Frontal cortex (tissue), 4 donors: ENCODE measurements at places on chromosomes 4 and X.

GRCh38 chrX:40006106-40007017 lies 91.4 kb downstream of the BCOR start:
- no peak for DNase-seq

DNA sequence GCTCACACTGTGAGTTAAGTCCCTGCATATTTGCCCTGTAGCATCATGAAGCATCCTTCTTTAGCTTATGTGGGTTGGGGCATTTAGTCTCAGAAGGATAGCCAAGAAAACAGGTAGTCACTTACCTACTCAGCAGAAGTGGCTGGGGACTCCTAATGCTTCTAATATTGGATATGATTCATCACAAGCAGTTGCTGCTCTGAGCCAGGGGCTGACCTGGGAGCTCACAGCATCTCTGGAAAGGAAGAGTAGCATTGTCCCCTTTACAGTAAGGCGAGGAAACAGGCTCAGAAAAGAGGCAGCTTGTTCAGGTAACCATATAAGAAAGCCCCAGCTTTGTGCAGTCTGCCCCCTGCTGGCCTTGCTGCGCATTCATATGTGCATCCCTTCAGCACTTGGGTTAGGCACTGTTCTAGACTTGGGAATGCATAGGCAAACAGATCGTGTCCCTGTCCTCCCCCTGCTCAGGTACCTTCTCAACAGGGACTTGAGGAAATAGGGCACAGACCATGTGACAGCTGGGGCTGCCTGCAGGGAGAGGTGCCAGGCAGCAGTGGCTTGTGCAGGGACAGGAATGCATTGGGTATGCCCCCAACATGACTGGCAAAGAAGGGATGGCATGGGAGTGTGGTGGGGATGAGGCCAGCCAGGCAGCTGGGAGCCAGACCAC lies 35.7 kb upstream of the TBC1D14 start:
- no peak for DNase-seq

DNA sequence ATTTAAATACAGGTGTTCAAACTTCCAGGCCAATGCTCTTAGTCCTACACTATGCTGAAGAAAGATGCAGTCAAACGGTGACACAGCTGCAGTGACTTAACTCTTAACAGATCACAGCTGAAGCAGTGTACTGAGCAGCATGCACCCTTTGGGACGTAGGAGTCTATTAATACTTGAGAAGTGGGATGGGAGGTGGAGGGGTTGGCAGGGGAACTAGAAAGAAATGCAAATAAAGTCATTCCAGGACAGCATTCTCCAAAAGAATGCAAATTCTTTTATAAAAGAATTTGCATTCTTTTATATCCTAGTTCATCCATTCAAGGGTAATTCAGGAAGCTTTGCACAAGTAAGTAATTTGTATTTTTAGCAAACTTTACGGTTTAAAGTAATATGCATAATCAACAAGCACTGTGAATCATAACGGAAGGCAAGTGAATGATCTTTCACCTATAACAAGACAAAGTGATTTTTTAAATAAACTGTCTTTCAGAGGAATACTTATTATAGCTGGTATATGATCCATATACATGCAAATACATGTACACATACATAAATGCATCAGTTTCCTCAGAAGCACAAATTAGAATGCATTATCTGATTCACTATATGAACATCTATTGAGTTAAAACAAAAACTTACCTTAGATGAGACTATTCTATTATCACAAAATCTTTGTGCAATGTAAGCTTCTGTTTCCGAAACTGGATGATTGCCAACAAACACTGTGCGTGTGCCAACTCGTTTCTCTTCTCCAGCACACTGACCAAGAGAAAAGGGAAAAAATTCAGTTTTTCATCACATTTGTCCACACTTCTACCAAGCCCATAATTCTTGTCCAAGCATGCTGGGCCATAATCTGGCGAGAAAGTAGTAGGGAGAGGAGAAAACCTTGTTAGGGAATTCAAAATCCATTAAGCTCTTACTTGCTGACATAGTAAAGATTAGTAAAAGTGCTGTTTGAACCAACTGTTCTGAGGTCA lies 106.5 kb downstream of the ATP11C start:
- DNase-seq: no peak

DNA sequence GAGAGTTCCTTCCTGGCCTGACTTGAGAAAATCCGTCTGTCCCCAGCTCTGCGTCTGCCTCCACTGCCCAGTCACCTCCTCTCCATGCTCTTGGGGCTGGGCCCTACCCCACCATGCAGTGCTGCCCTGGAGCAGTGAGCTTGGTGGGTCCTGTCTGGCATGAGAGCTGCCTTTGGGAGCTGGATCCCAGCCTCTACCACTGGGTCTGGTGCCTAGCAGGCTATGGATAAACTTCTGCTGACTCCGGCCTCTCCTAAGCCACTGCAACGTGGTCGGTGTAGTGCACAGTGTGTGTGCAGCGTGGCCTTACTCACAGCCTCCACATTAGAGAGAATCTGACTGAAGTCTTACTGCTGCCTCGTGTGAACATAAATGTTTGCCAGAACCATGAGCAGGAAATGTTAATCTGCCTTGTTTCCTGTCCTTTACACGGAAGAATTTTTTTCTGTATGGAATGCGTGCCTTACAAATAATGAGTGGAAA lies 47.6 kb downstream of the HTT start:
- DNase-seq: no peak

- no peak for DNase-seq
These were observed 5.9 kb upstream of the HSD17B10 start for GRCh38 chrX:53440101-53440500.

DNA sequence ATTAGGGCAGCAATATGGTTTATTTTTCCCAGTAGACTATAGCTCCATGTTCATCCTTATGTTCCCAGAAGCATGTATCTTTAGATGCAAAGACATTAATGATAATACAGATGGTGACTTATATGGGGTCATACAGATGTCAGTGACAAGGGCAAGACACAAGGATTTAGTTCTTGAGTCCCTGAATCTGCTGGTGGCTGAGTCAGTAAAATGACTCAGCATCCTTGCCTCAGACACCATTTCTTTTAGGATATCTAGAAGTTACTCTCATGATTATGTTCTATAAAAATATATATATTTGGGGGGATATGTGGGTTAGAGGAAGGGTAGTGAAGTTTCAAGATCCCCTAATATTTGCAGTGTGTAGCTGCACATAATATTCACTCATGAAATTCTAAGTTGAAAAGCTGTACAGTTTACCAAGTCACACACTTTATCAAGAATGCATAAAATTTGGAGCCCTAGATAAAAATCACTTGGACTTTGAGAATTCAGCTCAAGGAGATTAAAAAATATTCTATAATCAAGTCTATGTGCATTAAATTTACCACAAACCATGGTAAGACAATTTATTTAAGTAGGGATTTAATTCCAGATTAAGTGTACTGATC lies 101.9 kb downstream of the LNX1 start:
- DNase-seq: no peak

GRCh38 chr4:104859601-104860237 lies 287.0 kb upstream of the TET2 start:
- DNase-seq: no peak
